ENCODE measurements at places on chromosomes 3 and 15. TPM values are rescaled to one million over a fixed set of nuclear protein-coding genes. Genes with fewer than 3 reads are reported as not detected.

- no peak for DNase-seq
Observed at GRCh38 chr3:155605571-155605970, 139.3 kb downstream of the PLCH1 start.

- DNase-seq: no peak
Observed at GRCh38 chr3:156299569-156299968, 179.2 kb downstream of the KCNAB1 start.

GRCh38 chr3:141655801-141656200 lies 82.3 kb upstream of the RNF7 start:
- DNase-seq: no peak

DNA sequence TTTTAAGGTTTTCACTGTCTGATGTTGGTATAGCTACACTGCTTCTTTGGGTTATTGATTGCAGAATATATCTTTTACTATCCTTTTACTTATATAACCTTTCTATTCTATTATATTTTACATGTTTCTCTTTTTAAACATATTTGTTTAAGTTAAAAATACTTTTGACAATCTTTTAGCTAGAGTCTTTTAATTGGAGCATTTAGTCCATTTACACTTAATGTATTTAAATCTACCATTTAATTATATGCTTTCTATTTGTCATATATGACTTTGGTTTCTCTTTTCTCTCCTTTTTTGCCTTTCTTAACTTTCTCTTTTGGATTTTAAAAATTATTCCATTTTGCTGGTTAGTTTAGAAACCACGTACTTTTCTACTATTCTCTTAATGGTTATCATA lies 53.7 kb upstream of the PRR23C start:
- DNase-seq: no peak

GRCh38 chr3:141725036-141725435 lies 13.1 kb upstream of the RNF7 start:
- DNase-seq: no peak

DNA sequence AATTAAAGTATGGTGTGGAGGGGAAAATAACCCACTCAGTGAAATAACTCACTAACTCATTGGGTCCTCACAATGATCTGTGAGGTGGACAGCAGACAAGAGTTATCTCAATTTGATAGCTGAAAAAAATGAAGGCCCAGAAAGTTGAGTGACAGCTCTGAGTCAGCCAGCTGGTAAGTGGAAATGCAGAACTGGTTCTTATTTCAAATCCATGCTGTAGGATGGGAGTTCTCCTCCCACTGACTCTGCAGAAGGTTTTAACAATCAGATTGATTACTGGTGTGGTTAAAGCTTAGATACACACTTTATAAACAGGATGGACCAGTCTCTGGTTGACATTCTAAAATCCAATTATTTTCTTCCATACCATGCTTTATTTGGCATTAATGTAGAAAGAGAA lies 87.0 kb upstream of the LMOD3 start:
- no peak for DNase-seq

DNA sequence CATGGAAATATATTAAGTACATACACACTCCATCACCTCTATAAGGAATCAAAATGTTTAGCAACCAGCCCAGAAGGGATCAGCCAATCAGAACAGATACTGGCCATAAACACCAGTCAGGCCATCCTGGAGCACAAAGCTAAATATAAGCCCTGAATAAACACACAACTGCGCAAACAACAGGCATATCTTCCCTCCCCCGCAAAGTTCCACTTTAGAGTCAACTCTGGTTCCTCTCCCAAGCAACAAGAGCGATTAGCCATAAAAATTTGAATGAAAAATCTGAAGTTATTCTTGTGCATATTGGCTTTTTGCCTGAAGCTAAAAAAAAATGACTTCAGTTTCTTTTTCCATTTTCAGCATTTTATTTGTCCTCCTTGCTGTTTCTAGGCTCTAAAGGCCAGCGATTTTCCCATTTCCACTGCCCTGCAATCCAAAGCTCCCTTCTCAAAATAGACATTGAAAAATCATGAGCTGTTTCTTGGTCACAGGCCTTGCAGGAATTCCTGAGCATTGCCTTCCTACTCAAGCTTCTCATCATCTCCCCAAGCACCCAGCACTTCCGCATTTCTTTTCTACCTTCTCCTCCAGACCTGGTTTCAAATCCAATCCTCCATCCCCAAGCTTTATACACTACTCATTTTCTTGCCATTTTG lies 247.9 kb downstream of the ZMAT3 start:
- no peak for DNase-seq

GRCh38 chr3:132381348-132381944 lies 35.9 kb upstream of the DNAJC13 start:
- DNase-seq: no peak

- DNase-seq: no peak
Observed at GRCh38 chr3:169310184-169310939, 353.1 kb downstream of the MECOM start.

SLC12A1 gene
- not detected for total RNA-seq

SLC22A13 gene
- total RNA-seq: 0.41 TPM

COL6A6 gene
- 34.8 TPM for total RNA-seq

AGBL1 gene
- total RNA-seq: 6.5 TPM

Data from upper lobe of right lung (tissue), 1 donor.